ENCODE measurements at places on chromosomes 16 and 17. TPM values are rescaled to one million over a fixed set of nuclear protein-coding genes. Genes with fewer than 3 reads are reported as not detected.

- no peak overlapping the region for H3K27ac ChIP-seq
- no peak overlapping the region for H3K4me3 ChIP-seq
- H3K36me3 ChIP-seq = no peaks in the 10 kb centered on the region
Observed at GRCh38 chr17:27601069-27601974, 29.7 kb upstream of the LGALS9 start.

DNA sequence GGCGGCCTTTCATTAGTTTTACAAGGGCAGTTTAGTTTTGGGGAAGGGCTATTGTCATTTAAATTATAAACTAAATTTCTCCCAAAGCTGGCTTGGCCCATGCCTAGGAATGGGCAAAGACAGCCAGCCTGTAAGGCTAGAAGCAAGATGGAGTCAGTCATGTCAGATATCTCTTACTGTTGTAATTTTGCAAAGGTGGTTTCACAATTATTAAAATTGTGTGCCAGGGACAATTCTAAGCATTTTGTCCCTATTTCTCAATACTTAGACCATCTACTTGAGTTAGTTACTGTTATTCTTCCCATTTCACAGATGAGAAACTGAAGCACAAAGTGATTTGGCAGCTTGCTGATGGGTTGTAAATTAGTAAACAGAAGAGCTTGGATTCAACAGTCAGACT lies 467.7 kb upstream of the GOT2 start:
- no peak overlapping the region for H3K4me3 ChIP-seq
- H3K27ac ChIP-seq = no peak overlapping the region
- no peaks in the 10 kb centered on the region for H3K36me3 ChIP-seq
- H3K27me3 ChIP-seq = peaks cover 7% of the 10 kb centered on the region
- no peak for DNase-seq

Gene KRT13
- total RNA-seq = not detected

Gene SCIMP
- not detected for total RNA-seq

- no peaks in the 10 kb centered on the region for H3K36me3 ChIP-seq
- H3K4me1 ChIP-seq = peaks cover 60% of the 10 kb centered on the region
- H3K4me3 ChIP-seq = peak overlapping the region; percentile 59
- peaks cover 43% of the 10 kb centered on the region for H3K27me3 ChIP-seq
- DNase-seq = no peak
Observed at GRCh38 chr17:7019839-7020519, 2.9 kb upstream of the BCL6B start.

Gene ZSCAN10
- total RNA-seq = not detected

Gene YBX2
- total RNA-seq = 0.96 TPM

GRCh38 chr16:66551348-66551759 lies 1.0 kb upstream of the CKLF start:
- peak overlapping the region; percentile 24 for H3K27ac ChIP-seq
- DNase-seq = peak; percentile 22
- H3K4me3 ChIP-seq = peak overlapping the region; percentile 90
- H3K36me3 ChIP-seq = peaks cover 18% of the 10 kb centered on the region
- no peaks in the 10 kb centered on the region for H3K27me3 ChIP-seq

Gene PRSS33
- total RNA-seq = 0.39 TPM

Gene CHD9NB
- 0.61 TPM for total RNA-seq

GRCh38 chr16:9105189-9105588 lies 13.7 kb downstream of the HAPSTR1 start:
- H3K4me1 ChIP-seq = peaks cover 59% of the 10 kb centered on the region

Gene KRTAP2-2
- total RNA-seq = not detected

Gene SNX20
- not detected for total RNA-seq
